ENCODE measurements at places on chromosomes 12 and 14. TPM values are rescaled to one million over a fixed set of nuclear protein-coding genes. Genes with fewer than 3 reads are reported as not detected.

GRCh38 chr12:121060149-121061001 is 21.3 kb upstream of the OASL start:
- peak; percentile 67 for DNase-seq

DNA sequence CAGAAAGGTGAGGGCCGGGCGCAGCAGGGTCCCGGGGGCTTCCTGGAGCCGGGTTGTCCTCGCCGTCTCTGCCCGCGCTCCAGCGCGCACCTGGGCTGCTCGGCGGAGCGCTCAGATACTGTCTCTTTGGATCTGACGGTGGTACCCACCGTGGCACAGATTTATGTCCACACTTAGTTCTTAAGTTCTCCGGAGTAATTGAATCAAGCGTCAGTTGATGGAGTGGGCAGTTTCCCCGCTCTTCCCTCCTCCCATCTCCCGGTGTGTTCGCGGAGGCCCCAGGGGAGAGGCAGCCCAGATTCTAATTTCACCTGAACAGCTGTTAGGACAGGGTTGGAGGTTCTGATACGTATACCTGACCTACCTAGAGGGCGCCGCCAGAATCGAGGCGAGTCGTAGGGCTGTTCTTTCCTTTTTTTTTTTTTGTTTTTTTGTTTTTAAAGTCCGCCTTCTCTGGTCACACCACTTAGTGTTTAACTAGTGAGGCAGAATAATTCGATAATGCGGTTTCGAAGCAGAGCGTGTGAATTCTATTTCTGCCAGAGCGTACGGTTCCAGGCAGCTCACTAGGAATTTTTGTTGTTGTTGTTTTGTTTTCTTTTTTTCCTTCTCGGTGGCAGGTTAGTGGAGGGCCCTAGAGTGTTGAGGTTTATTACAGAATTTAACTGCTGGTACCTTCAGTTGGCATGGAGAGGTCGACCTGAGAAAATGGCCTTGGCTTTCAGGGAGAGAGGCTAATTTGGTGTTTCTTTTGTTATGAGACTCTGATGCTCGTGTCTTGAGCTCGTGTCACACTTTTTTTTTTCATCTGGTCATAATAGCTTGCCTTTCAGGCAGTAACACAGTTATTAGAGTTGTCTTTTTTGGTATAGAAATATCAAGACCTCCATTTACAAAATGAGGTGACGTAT is 22.3 kb upstream of the GNS start:
- no peak for DNase-seq

DNA sequence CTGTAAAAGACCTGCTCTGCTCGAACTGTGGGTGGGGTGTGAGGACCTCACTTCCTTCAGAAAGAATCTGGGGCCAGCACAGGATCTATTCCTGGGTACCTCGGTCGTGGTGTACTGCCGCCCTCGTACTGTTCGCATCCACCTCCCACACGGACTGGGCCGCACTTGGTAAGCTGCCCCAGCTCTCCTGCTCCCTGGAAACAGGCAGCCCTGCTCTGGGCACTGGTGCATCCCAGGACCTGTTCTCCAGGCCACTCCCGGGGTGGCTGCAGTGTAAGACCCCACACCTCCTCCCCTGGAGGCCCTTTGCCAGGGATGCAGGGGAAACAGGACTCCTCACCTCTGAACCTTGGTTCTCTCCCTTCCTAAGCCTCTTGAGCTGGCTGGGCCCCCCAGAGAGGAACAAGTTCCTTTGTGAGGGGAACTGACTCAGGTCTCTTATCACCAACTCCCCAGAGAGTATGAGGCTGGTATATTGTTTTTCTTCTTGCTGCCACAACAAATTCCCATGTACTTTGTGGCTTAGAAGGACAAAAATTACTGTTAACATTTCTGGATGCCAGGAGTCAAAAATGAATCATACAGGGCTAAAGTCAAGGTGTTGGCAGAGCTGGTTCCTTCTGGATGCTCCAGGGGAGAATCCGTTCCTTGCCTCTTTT is 276.5 kb downstream of the NUAK1 start:
- no peak for DNase-seq

GRCh38 chr14:32192712-32193373 is 9.0 kb upstream of the RNU6-7 start:
- DNase-seq: no peak

DNA sequence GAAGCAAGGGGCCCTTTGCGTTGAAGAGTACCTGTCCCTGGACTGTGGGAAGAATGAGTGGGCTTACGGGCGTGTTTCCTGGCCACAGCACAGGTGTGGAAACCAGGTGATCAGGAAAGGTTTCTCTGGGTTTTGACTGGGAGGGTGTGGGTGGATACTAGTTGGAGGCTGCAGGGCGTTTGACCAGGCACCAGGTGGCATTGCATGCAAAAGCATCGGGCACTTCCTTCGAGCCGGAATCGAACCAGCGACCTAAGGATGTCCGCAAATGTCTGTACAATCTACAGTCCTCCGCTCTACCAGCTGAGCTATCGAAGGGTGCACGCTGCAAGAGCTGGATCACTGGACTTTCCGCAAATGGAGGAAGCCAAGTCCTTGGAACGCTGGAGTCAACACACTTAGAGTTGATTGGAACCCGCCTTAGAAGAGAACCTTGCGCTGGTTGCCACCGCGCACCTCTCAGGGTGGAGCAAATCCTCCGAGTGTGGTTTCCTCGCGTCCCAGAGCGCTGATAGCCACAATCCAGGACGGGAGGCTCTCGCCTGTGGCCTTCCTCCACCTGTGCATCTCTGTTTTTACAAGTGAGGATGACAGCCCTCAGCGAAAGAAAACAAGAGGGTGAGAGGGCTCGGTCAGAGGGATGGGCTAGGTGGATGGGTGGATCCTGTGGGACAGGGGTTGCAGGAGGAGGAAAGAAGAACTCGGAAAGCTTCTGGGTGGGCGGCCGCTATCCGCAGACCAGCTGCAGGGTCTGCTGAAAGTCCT is 21.2 kb upstream of the RNASE4 start:
- no peak for DNase-seq

DNA sequence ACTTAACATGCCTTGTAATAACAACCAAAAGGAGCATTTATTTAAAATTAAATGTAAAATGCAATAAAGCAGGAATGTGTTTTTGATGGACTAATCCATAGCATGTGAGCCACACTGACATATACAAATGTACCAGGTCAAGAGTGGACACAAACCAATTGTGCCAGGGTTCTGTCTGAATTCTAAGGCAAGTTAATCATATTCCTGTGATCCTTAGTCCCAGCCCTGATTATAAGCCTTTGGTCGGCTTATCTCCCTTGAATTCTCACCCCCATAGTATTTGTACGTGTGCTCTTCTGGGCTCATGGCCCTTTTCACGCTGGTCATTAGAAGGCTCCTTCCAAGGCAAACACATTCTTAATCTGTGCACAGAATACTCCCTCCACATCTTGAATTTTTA is 10.6 kb upstream of the SRSF5 start:
- DNase-seq: no peak

DNA sequence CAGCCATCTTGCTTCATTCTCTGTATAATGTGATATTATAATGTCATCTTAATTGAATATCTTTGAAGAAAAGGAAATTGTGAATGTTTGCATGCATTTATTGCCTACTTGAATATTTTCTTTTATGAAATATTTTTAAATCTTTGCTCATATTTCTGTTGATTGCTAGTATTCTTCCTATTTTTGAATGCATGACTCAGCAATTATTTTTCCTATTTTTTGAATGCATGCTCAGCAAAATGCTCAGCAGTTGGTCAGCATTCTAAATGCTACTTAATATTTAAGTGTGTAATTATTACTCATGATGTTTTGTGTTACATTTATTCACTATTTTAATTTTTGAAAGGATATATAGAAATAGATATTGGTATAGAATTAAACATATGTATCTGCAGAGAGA is 378.3 kb downstream of the CCER1 start:
- DNase-seq: no peak

- DNase-seq: no peak
These were observed 199.4 kb downstream of the TBX5 start for GRCh38 chr12:114206525-114206924.

DNA sequence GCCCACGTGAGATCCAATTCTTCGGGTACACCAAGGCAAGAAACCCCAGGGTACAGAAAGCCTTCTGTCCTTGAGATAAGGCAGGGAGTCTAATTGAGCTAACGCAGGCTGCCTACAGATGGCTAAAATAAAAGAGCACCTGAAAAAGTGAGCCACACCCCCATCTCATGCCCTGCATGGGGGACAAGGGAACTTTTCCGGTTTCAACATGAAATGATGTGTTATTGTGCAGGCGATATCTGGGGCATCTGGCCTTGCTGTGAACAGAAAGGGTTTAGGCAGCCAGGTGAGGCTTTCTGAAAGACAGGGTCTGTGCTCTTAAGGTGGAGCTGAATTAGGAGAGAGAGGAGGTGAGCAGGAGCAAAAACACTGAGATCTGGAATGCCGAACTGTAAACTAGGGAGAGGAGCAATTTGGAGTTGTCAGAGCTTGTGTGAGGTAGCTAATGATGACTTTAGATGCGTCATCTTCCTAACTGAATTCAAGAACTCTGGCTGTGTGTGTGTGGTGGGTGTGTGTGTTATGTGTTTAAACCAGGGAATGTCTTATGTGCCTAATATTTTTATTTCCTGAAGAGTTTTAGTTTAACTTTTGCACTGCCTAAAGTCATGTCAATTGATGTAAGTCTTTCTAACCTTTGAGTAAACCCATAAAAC is 20.1 kb upstream of the LDHB start:
- no peak for DNase-seq

DNA sequence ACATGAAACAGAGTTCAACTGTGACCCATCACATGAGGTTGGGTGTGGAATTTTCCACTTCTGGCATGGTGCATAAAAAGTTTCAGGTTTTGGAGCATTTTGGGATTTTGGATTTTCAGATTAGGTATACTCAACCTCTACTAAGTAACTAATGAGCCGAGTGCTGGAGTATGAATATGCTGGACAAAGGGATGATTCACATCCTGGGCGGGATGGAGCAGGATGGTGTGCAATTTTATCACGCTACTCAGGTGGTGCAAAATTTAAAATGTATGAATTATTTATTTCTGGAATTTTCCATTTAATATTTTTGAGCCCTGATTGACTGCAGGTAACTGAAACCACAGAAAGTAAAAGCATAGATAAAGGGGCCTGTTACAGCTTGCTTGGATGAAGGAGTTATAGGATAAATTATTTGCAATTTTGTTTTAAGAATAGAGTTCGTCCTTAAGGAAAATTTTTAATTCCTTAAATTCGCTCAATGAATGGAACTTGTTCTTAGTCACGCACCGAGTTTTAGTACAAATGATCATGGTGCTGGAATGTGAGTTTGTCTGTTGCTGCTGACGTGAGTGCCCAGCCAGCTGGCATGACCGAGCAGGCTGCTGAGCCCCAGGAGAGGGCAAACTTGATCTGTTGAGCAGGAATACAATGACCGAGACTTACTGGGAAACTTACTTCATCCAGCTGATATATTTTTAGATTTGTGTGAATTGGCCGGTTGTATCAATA is 176.3 kb downstream of the ESR2 start:
- no peak for DNase-seq

GRCh38 chr12:27332714-27333402 is at the start of gene BMAL2:
Gene BMAL2 (plus strand): TSS chr12:27332836. CDS start chr12:27333073, 237 bp downstream.
- DNase-seq: no peak

The KRT72 gene
- 12.0 TPM for total RNA-seq

The RIMKLB gene
- 61.2 TPM for total RNA-seq

The CALM1 gene
- total RNA-seq: 325 TPM

The APPL2 gene
- 71.7 TPM for total RNA-seq

Data from skin of body (tissue), 3 donors.